ENCODE measurements at places on chromosomes 3 and 15. TPM values are rescaled to one million over a fixed set of nuclear protein-coding genes. Genes with fewer than 3 reads are reported as not detected.

The RNF13 gene
- 147 TPM for total RNA-seq

The KLF13 gene
- 99.0 TPM for total RNA-seq

The SLC24A5 gene
- total RNA-seq: not detected

The IMPG2 gene
- total RNA-seq: 0.38 TPM

The EIF4E3 gene
- total RNA-seq: 29.4 TPM

The CYP11A1 gene
- 3.6 TPM for total RNA-seq

The CD80 gene
- 0.65 TPM for total RNA-seq

The GOLGA6A gene
- 0.17 TPM for total RNA-seq

Data from subcutaneous adipose tissue (tissue), 4 donors.